Small intestine (tissue), 16 donors: ENCODE measurements at places on chromosomes 3 and 15.

DNA sequence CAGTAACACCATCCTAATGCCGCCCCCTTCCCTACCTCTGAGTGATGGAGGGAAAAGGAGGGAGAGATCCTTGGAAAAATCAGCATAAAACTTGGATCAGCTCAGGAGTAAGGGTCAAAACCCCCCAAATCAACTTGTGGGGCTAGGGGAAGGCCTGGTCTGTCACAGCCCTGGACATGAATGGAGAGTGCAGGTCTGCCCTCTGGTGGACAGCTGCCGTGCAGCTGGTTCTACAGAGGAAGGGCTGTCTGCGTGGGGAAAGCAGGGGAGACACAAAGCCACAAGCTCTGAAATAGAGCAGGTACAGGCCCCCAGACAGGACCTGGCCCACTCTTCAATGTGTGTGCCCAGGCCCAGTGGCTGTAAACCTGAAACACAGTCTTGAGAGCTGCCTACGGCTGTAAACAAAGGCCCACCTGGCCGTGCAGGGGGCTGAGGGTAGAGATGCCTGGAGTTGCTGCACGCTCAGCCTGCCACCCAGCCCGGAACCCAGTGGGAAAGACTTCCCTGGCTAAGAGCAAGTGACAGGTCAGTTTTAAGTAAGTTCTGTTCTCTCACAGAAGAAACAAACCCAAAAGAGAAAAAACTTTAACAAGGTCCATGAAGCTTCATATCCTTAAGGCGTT lies 16.4 kb downstream of the CLK3 start:
- DNase-seq: peak; percentile 55

DNA sequence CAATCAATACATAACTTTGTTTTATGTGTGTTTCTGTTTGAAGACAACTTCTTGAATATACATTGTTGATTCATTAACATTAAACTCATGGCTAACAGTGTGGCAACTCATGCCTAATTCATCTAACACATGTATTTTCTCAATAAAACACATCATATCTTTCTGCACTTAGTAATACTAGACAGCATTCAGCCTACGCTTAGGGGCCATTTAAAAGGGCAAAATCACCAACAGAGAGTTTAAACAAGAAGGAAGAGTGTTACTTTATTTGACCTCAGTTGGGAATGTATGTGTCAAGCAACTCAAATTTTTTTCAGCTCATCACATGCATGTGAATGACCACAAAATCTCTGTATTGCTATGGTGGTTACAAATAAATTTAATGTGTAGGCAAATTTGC lies 128.8 kb upstream of the AADACL2 start:
- DNase-seq: no peak

GRCh38 chr15:91769894-91770293 lies 83.6 kb upstream of the SLCO3A1 start:
- no peak for DNase-seq

GRCh38 chr15:32641517-32642059 lies at the start of gene SCG5:
SCG5 (plus strand) TSS chr15:32641710; CDS start chr15:32643593, 1,883 bp downstream.
- DNase-seq: peak; percentile 51

DNA sequence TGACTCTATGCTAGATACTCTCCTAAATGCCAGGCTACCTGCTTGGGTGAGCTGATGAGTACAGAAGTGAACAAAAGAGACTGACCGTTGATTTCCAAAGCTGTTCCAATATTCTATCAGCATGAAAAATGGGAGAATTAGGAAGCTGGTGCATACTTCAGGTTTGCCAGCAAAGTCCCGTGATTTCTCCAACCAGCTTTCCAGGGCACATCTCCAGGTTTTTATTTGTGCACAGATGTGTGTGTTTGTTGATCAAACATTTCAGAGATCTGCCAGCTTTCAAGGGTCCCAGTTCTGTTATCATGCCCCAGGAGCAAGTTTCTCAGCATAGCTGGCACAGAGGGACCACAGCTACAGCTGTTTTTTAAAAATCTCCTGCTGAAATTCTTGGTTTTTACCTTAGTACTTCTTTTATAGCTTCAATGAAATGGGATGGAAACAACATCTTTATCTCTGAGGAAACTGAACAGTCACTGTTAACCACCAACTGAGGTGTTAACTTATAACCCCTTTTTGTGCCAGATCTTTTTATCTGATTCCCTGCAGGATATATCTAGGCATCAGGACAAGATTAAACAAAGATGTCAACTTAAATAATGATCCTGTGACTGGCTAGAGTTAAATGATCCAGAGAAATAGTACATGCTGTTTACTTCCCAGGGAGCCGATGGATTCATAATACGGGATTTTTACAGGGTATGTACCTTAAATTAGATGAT lies 380.8 kb downstream of the GRM7 start:
- DNase-seq: no peak

GRCh38 chr3:67863869-67864268 lies 209.5 kb upstream of the SUCLG2 start:
- DNase-seq: peak; percentile 8

DNA sequence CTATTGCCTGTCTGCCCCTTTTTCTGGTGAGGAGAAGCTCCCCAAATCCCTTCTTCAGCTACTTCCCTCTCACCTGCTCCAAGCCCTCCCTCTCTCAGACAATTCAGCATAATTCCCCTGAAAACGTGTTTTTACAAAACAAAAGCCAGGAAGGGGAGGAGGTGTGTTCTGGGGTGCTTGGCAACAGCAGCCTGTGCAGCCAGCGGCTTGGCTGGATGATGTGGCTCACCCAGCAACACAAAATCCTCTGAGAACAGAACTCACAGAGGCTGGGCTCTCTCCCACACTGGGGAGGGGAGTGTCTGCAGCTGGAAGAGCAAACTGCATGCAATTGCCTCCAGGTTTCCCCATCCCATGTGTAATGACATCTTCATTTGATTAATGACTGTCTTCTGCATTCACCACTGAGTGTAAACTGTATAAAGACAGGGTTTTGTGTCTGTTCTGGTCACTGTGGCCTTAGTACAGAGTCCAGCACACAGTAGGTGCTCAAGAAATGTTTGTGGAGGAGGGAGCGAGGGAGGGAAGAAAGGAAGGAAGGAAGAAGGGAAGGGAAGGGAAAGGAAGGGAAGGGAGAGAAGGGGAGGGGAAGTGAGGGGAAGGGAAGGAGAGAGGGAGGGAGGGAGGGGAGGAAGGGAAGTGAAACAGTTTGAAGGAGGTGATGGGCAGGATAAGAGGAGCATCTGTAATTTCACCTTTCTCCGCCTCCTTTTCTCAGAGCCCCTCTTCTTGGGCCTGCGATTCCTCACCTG lies 70.1 kb upstream of the GLCE start:
- DNase-seq: no peak
